ENCODE measurements at places on chromosomes 11 and 22.

- DNase-seq, result no peak
Observed at GRCh38 chr11:120134106-120134930, 3.6 kb downstream of the TRIM29 start.

GRCh38 chr11:72534371-72535193, 100.3 kb upstream of the CLPB start:
- DNase-seq, result no peak

DNA sequence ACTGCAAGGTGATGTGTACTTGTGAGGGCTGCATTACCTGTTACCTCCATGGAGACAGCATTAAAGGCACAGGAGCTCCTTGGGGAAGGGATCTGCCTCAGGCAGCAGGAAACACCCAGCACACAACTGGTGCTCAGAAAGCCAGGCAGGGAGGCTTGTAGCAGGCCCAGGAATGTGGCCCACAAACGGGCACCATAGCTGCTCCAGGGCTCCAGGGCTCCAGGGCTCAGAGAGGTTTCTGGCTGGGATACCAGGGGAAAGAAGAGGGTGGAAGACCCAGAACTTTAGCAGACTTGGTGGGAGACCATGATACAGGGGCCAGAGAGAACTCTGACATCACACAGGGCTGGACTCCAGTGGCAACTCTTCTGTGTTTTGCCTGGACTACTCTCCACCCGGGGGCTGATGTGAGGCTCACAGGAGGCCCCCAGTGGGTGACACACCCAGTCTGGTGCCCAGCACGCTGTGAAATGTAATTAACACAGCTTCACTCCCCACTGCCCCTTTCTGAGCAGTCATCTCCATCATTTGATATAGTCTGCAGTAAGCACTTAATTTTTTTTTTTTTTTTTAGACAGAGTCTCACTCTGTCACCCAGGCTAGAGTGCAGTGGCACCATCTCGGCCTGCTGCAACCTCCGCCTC, 14.7 kb upstream of the SULT4A1 start:
- no peak for DNase-seq

DNA sequence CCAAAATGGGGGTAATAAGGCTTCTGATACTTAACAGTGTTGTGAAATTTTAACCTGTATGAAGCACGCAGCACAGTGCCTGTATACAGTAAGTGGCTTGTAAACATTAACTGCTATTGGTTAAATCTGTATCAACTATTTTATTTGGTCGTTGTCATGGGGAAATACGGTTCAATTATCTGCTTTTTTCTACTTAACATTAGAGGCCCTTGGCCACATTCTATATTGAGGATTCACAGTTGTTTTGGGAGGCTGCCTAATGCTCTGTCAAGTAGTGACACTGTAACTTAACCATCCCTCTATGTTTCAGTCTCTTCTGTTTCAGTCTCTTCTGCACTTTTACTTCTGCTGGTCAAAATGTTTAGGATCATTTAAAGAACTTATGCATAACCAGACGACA, 95.6 kb downstream of the LDLRAD3 start:
- DNase-seq, result no peak

- no peak for DNase-seq
Observed at GRCh38 chr22:42280140-42280539, 9.7 kb upstream of the TCF20 start.

- no peak for DNase-seq
Observed at GRCh38 chr22:42747701-42748513, 27.2 kb upstream of the A4GALT start.

- no peak for DNase-seq
Observed at GRCh38 chr11:76591416-76591815, 79.1 kb downstream of the LRRC32 start.

DNA sequence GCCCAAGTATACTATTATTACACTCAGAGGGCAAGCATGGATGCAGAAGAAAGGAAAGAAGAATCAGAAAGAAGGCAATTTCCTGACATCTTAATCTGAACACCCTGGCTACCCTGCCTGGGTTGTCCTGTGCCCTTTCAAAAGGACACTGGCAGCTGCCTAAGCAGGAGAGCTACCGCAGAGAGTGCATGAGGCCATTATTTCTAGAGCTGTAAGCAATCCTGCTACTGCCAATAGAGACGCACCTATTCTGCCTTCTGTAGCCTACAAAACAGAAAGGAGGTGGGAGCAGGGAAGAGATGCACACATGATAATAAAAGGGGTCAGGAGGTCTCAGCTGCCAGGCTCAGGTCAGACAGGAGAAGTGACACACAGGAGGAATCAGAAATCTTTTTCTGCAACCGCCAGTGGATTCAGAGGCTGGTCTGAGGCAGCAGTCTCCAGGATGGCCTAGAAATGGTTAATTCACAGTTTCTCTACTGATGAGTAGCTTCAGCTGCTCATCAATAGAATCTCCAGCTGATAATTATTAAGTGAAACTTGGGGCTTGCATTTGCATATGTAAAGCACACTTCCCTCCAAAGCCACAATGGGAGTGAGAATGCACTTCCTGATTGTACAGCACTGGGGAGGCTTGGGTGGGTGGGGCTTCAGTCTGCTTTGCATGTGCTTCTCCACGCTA, 253.9 kb downstream of the LARGE1 start:
- DNase-seq, result no peak

DNA sequence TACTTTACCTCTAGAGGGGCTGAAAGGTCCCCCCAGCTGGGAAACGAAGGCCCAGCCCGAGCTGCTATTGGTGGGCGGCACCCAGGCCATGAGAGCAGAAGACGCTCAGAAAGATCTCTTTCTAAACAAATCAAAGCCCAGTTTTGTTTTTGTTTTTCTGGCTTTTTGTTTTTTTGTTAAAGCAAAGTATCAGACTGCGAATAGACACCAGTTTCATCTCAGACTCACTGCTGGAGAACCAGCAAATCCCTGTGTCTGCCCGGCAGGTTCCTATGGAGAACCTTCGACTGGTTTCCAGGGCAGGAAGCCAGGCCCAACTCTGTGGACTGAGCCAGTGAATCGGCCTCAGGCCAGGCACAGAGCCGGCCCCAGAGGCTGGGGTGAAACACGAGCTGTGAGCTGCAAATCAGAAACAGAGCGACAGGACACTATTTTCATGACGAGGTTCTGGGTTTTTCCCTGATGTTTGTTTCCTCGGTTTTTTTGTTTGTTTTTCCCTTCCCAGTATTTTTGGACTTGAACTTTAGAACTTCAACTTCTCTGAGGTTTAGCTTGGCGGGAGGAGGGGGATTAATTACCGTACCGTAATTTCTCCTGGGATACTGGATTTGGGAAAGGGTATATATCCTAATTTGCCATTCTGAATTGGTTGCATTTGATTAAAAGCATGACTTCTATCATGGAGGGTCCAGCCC, 16.0 kb upstream of the B4GALNT4 start:
- no peak for DNase-seq

GRCh38 chr11:106950067-106950491, 68.2 kb downstream of the GUCY1A2 start:
- no peak for DNase-seq

- no peak for DNase-seq
Observed at GRCh38 chr11:95296621-95297025, 65.6 kb upstream of the SESN3 start.

DNA sequence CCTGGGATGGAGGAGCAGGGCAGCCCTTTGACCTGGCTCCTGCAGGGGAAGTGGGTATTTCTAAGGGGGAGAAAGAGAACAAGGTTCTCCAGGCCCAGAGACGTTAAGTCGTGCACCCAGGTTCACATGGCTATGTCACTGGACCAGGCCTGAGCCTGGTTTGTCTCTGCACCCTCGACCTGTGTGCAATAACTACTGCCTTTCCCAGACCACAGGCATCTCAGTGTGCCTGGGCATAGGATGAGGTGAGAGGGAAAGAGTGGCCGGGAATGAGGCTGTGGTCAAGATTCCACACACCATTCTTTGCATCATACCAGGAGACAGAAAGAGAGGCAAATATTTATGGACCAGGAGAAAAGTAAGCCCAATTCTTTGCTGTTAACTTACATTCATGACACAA, 66.8 kb downstream of the PRR5L start:
- DNase-seq, result no peak

DNA sequence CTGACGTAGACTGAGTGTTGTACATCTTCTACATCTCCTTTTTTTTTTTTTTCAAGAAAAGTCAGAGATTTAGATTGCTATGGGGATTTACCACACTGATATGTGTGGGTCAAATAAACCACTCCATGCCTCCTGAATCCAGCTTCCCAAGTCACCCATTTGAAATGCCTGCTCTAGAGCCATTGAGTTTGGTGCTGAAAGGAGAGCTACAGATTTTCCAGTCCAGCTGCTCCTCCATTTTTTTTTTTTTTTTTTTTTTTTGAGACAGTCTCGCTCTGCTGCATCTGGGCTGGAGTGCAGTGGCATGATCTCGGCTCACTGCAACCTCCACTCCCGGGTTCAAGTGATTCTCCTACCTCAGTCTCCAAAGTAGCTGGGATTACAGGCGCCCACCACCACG, 115.2 kb upstream of the TIMP3 start:
- DNase-seq, result no peak

GRCh38 chr11:75328426-75329277, 22.8 kb downstream of the ARRB1 start:
- DNase-seq, result peak; percentile 13

DNA sequence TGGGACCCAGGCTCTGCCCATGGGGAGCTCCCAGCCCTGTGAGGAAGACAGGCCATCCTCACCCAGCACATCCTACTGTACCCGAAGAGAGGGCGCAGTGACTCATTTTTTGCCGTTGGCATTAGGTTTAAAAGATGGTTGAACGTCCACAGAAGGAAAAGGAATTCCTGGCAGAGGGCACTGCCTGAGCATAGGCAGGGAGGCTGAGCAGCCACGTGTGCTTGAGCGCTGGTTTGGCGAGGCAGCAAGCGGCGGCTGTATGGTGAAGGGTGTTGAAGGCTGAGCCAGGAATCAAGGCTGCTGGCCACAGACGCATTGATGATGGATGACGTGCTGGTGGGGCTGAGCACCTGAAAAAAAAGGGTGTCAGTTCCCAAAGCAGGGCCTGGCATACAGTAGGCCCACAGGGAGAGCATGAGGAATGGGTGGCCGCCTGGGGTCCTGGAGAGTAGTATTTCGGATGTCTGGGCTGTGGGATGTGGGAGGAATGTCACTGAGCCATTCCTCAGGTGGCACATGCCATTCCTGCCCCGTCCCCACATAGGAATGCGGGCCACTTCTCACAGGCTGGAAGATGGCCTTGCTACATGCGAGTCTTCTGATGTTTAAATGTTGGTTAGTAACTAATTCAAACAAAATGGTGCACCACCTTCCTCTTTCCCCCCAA, 112.5 kb downstream of the KIAA1671 start:
- DNase-seq, result no peak

DNA sequence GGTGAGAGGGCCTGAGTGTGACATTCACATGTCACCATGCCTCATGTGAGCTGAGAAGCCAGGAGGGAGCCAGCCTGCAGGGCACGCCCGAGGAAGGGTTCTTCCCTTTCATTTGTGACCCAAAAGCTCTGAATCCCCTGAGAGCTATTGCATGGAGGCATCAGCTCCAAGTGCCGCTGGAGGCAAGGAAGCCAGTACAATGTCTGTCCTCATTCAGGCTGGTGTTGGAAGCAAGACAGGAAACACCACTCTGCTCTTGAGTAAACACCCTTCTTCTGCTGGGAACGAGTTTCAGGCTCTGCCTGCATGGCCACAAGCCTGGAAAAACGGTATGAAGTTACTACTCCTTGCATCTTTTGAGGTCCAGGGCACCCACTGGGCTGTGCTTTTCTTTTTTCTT, 83.8 kb upstream of the LARGE1 start:
- DNase-seq, result no peak

DNA sequence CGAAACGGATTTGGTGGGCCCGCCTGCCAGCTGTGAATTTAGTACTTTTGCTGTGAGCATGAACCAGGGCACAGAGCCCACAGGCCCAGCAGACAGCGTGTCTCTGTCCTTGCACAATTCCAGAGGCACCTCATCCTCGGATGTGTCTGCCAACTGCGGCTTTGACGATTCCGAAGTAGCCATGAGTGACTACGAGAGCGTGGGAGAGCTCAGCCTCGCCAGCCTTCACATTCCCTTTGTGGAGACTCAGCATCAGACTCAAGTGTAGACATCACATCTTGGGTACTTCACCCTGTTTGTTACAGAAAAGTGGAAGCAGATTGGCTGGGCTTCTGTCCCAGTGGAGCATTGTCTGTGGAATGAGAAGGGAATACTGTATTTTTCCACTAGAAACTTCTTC, 78.6 kb upstream of the MTNR1B start:
- no peak for DNase-seq

DNA sequence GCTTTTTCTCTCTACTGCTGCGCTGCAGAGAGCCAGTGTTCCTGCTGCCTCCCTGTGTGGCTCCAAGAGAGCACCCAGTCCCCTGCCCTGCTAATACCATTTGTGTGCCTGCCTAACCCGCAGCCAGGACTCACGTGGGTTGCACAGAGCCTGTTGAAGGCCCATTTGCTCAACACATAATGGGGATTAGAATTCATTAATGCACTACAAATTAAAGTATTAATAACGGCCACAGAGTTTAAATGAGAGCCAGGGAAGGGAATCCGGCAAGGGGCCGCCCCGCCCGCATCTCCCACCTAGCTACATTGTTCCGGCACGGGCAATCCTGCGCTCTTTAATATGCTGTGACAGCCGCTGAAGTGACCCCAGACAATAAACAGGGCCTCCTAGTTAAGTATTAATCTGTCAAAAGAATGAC, 211.3 kb downstream of the NXPE2 start:
- DNase-seq, result no peak

DNA sequence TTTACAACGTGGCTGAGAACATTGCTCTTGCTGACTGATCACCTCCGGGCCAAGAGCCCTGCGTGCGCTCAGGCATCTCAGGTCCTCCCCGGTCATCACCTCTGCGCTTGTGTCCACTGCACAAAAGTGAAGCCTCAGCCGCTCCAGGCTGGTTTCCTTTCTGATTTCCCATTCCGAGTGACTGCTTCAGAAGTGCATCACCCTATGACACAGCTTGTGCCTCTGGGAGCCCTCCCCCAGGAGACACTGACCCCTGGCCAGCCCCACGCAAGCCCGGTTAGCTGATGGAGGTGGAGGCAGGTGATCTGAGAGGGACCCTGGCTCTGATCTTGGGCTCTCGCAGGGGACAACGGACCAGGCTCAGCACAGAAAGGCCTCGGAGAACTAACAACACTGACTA, 38.3 kb upstream of the GNB1L start:
- DNase-seq, result no peak

- DNase-seq, result no peak
Observed at GRCh38 chr22:39024519-39025308, 3.8 kb downstream of the APOBEC3D start.

DNA sequence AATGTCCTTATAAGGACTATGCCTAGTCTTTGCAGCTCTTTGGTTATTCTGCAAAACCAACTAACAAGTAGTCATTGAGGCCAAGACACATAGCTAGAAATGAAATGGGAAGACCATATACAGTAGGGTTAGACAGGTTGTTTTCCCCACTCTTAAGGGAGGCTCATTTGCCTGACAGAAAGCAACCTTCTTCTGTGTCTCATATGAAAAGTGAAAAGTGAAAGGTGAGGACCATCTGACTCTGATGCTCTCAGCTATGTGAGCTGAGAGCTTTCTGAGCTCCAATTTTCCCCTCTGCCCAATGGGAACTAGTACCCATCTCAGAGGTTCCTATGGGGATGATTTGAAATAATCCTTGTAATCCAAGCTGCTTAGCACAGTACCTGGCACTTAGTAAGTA, 142.0 kb upstream of the BDNF start:
- DNase-seq, result no peak

GRCh38 chr22:40348025-40348658, 1.8 kb downstream of the ADSL start:
- peak; percentile 58 for DNase-seq
